Mesenteric fat pad (tissue), 1 donor: ENCODE measurements at places on chromosomes 7 and 10.
A peak's percentile ranks its signal among the peaks of the same experiment; 100 is the strongest.

GRCh38 chr7:21944616-21945453 is 864 bp downstream of the CDCA7L start:
- no peak for DNase-seq

- no peak for DNase-seq
These were observed 230.8 kb upstream of the GHITM start for GRCh38 chr10:83908506-83908905.

DNA sequence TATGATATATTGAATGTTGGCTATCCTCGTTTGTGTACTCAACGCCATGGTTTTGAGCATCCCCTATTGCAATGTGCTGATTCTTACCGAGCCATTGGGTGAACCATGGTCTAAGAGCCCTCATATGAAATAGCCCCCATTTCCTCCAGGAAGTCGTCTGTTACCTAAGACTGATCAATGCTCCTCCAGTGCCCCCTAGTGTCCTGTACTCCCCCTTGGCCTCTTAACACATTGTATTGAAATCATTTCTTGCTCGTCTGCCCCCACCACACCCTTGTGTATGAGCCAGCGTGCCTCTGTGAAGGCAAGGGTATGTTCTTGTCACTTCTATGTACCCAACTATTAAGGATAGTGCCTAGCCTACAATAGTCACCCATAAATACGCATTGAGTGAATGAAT is 11.2 kb upstream of the SLC35B4 start:
- no peak for DNase-seq

GRCh38 chr7:99004781-99005500 is 126.6 kb downstream of the TRRAP start:
- peak; percentile 85 for DNase-seq

DNA sequence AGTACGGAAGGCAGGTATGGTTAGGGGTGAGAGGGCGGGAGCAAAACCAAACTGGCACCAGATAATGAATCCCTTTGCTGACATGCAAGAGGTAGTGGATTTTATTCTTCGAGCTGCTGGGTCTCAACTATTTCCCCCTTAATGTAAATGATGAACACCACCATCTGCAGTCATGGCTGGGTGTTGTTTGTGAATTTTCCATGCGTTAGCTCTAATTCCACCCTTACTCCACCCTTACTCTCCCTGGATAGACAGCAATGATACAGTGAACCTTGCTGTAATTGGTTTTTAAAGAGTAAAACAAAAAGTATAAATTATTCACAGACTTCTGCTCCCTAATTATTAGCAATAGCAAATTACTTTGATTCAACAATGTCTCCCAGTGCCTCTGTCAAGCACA is 74.5 kb upstream of the PDE1C start:
- DNase-seq: no peak

DNA sequence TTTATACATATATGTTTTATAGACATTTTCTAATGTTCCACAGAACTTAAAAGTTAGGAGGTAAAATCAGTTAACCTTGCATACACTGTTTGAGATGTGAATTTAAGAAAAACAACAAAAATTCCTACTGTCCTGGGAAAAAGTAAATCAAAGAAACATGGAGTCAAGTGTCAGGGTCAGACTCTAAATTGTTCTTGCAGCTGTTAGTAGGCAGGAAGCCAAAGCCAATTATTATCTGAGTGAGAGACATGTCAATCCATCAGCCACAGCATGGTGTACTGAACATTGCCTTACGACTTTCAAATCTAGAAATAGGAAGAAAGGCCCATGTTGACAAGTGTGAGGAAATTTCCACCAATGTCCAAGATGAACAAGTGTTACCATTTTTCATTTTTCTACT is 461.2 kb upstream of the MBL2 start:
- no peak for DNase-seq

DNA sequence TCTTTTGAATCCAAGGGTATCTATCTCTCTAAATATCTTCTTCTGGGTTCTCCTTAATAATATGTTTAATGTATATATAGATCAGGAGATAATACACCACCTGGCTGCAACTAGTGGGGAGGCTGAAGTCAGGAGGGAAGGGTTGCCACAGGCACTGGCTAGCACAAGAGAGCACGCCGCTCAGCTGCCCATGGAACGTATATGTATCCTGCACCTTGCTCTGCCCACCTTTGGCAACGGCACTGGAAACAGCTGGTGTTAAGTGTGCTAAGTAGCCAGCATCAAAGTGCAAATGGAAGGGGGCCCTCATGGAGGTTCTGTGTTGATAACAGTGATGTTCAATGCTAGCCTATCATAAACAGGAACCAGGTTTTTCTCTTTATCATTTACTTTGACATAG is 49.8 kb upstream of the FAM133B start:
- DNase-seq: no peak

GRCh38 chr10:132990684-132991545 is 48.5 kb upstream of the CFAP46 start:
- DNase-seq: no peak

- DNase-seq: no peak
These were observed 77.5 kb downstream of the GPR26 start for GRCh38 chr10:123743441-123744223.

DNA sequence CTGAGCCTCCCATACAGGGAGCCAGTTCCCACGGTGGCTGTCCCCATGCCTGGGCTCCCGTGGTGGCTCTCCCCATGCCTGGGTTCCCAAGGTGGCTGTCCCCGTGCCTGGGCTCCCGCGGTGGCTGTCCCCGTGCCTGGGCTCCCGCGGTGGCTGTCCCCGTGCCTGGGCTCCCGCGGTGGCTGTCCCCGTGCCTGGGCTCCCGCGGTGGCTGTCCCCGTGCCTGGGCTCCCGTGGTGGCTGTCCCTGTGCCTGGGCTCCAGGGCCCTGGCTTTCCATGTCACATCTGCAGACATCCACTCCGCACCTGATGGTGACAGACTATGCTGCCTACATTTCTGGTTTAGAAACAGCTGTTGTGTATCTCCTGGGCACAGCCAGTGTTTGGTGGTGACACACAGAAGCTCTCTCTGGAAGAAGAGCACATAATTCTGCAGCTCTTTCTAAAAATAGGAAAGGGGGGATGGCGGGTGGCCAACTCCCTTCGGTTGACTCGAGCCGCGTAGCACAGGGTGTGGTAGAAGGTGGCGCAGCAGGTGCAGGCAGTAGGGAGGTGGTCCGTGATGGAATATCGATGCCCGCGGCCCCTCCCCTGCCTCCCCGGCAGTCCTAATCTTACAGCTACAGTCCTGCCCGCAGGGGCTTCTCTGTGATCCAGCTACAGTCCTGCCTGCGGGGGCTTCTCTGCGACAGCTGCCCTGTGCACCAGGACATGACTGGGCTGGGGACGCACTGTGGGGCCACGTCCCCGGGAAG is 251.2 kb downstream of the DNAJB6 start:
- DNase-seq: no peak

DNA sequence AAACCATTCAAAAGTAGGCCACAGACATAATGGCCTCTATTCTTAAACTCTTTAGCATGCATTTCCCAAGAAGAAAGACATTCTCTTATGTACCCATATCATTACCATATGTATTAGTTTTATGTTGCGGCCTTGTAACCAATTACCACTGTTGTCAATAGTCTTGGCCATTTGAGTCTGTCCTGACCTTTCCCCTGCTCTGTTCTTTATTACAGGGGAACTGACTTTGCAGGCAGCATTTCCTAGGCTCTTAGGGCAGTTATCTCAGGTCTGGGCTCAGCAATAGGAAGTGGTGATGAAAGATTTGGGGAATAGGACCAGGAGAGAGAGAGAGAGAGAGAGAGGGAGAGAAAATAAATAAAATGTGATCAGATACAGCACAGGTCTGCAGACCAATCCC is 194.5 kb upstream of the LRGUK start:
- no peak for DNase-seq

GRCh38 chr7:128878226-128879105 is 15.8 kb downstream of the ATP6V1F start:
- DNase-seq: no peak

DNA sequence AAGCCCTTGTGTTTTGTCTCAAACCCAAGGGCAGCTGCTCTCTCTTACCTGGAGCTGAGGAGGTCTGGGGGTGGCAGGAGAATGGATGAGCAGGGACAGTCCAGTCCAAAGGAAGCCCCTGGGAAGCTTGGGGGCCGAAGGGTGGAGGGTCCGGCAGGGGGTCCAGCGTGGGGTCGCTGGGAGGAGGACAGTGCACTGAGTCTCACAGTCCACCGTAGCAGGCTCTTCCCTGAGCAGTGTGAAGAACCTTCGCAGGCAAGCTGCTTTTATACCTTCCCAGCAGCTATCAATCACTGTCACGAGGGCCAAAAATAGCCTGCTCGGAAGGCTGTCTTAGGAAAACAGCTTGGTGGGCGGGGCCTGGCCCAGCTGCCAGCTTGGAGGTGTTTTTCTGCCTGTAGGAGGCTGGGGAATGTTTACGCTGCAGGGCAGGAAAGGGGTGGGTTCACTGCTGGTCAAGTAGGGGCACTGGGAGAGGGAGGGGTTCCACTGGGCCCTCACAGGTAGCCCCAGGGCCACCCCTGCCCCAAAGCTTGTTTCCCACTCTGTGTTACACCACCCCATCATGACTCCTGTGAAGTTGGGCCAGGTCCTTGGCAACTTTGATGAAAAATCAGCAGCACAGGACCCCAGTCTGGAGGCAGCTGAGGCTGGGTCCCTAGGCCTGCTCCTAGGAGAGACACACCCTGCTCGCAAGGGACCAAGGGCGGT is at the start of gene DEPP1:
TSS of gene DEPP1 (minus strand) at position 240 of the 711 bp plus-strand sequence. CDS start 779 bp downstream, outside the sequence.
- peak; percentile 92 for DNase-seq

DNA sequence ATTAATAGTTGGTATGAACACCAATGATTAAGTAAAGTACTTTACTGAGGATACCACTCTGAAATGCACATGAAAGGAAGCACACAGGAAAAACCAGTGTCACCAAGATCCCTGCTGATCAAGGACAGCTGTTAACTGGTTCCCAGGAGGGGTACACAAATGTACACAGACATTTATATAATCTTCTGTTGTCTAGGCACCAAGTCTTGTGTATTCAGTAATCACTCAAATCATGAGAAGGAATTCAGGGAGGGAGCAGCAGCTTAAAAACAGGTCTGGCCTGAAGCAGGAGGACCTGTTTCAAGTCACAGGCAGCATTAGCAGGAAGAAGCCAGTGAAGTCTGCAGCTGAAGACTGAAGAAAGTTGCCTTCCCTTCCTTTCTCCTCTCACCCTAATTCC is 18.7 kb downstream of the MPP7 start:
- DNase-seq: no peak

DNA sequence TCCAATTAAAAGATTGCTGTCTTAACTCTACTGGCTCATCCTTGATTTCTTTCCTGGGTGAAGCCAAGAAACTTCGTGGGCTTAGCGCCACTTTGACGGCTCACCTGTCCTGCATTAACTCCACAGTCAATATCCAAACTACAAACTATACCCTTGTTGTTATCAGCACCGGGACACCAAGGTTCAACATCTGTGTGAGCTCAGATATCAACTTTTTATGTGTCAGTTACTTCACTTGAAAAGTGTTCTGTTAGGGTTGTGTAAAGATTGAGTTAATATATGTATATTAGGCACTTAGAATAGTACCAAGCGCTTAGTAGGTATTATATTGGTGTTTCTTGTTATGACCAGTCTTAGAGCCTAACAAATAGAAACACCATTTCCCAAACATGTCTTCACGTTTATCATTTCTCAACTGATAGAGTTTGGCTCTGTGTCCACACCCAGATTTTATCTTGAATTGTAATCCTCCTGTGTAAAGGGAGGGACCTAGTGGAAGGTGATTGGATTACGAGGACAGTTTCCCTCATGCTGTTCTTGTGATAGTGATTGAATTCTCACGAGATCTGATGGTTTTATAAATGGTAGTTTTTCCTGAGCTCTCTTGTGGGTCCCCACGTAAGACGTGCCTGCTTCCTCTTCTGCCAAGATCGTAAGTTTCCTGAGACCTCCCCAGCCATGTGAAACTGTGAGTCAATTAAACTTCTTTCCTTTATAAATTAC is 19.0 kb upstream of the ST8SIA6 start:
- DNase-seq: no peak

- DNase-seq: no peak
These were observed 167.2 kb downstream of the FRMD4A start for GRCh38 chr10:14163377-14164086.

DNA sequence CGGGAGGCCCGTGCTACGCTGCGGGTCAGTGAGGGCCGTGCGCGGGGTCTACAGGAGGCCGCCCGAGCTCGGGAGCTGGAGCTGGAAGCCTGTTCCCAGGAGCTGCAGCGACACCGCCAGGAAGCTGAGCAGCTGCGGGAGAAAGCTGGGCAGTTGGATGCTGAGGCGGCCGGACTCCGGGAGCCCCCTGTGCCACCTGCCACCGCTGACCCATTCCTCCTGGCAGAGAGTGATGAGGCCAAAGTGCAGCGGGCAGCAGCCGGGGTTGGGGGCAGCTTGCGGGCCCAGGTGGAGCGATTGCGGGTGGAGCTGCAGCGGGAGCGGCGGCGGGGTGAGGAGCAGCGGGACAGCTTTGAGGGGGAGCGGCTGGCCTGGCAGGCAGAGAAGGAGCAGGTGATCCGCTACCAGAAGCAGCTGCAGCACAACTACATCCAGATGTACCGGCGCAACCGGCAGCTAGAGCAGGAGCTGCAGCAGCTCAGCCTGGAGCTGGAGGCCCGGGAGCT is 7.0 kb downstream of the LZTS2 start:
- DNase-seq: no peak

GRCh38 chr10:24215603-24216002 is 6.7 kb downstream of the KIAA1217 start:
- no peak for DNase-seq

GRCh38 chr10:72588266-72588665 is 37.6 kb downstream of the MICU1 start:
- DNase-seq: no peak

DNA sequence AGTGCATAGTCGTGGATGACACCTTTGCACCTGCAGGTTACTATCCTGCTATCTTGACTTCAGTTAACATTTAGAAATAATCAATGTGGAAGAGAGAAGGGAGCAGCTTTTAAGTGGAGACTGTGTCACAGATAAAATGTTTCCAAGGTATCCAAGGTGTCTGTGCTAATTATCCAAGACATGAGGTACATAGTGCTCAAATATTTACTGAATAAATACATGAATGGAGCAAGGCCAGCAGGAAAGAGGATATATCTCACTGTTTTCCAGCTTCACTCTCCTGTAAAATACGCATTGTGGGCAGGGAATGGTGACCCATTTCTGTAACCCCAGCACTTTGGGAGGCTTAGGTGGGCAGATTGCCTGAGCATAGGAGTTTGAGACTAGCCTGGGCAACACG is 552.4 kb downstream of the PHTF2 start:
- no peak for DNase-seq

- no peak for DNase-seq
These were observed 1.6 kb downstream of the TCF7L2 start for GRCh38 chr10:112951359-112952281.

GRCh38 chr10:69074532-69074931 is 13.4 kb upstream of the SRGN start:
- DNase-seq: no peak
